ENCODE measurements at places on chromosomes 1 and 21.

DNA sequence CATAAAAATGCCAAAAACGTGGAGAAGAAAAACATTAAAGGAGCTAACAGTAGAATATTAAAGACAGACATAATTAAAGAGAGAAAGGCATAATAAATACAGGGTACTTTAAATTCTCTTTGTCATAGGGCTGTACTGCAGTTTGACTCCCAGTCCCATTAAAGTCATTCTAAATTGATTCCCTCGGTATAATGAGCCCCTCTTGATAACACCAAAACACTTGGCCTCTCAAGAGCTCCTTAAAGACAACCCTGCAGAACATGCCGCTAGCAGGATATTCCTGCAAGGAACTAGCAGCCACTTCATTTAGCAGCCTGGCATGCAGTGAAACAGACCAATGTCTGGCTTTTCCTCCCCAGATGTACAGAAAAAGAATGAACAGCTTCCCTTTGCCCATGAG is 273.8 kb upstream of the ESRRG start:
- no peak for DNase-seq

- DNase-seq, result no peak
These were observed 3.8 kb downstream of the LDLRAD2 start for GRCh38 chr1:21815724-21816321.

DNA sequence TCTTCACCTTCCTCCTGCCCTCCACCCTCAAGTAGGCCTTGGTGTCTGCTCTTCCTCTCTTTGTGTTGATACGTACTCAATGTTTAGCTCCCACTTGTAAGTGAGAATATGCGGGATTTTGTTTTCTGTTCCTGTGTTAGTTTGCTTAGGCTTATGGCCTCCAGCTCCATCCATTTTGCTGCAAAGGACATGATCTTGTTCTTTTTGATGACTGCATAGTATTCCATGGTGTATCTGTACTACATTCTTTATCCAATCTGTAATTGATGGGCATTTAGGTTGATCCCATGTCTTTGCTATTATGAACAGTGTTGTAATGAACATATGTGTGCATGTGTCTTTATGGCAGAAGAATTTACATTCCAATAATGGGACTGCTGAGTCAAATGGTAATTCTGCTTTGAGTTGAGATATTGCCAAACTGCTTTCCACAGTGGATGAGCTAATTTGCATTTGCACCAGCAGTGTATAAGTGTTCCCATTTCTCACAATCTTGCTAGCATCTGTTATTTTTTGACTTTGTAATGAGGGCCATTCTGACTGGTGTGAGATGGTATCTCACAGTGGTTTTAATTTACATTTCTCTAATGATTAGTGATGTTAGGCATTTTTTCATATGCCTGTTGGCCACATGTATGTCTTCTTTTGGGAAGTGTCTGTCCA is 272.7 kb downstream of the SDCCAG8 start:
- DNase-seq, result no peak

GRCh38 chr1:228666686-228667623 is 68.3 kb upstream of the RHOU start:
- DNase-seq, result no peak

DNA sequence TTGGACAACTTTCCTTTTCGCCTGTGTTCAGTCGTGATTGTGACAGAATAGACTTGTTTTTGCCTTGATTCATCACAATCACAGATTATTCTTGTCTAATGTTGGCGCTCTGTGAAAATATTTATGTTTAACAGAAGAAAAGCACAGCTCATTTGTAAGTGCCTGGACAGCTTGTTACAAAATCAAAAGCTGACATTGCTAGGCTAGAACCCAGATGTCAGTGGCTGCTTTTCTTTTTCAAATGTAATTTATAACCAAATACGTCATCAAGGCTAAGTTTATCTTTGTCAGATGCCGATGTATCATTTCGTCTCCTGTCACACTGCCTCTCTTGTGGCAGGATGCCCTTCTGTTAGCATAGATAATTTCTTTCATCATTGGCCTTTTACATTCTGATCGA is 1227.3 kb downstream of the PLA2G4A start:
- DNase-seq, result peak; percentile 0

GRCh38 chr1:198082576-198082975 is 74.2 kb upstream of the NEK7 start:
- DNase-seq, result no peak

DNA sequence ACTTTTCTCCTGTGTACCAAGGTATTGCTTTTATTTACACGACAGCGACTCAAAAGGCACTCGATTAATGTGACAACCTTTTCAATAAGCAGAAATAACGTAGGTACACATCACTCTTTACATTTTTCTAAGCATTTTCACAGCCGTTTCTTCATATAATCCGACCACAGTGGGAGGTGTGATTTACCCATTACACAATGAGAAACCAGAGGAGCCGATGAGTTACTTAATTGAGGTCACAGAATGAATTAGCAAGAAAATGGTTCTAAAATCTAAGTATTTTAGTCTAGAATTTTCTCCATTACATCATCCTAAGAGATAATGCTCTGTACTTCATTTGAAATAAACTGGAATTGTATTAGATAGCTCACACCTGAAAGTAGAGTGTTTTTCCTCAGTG is 71.5 kb downstream of the UMODL1 start:
- no peak for DNase-seq

GRCh38 chr1:156706657-156707416 is 1.5 kb upstream of the CRABP2 start:
- DNase-seq, result peak; percentile 85

- peak; percentile 40 for DNase-seq
These were observed 60.6 kb downstream of the WNT9A start for GRCh38 chr1:227886993-227887696.

- no peak for DNase-seq
These were observed 42.6 kb upstream of the KCNA10 start for GRCh38 chr1:110561596-110561995.

- no peak for DNase-seq
These were observed 56.7 kb downstream of the S1PR1 start for GRCh38 chr1:101293461-101294051.

DNA sequence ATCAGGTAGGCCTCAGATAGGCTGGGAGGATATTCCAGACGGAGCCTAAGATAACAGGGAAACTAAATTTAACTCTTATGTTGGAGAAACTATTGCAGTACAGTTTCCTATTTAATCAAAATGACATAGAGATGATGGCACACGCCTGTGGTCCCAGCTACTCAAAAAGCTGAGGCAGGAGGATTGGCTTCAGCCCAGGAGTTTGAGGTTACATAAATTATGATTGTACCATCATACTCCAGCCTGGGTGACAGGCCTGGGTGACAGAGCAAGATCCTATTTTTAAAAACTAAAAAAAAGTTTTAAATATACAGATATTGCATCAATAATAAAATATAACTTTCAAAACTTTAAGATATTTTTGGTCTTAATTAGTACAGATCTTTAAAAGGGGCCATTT is 25.2 kb upstream of the TAL1 start:
- no peak for DNase-seq

- DNase-seq, result peak; percentile 71
These were observed 14.4 kb downstream of the PRCC start for GRCh38 chr1:156781585-156782186.

- DNase-seq, result peak; percentile 48
These were observed 13.3 kb downstream of the GPR157 start for GRCh38 chr1:9115351-9116205.

GRCh38 chr1:97936976-97937375 is 16.1 kb upstream of the DPYD start:
- no peak for DNase-seq

GRCh38 chr21:24903994-24904635 is 703.2 kb downstream of the MRPL39 start:
- DNase-seq, result no peak

DNA sequence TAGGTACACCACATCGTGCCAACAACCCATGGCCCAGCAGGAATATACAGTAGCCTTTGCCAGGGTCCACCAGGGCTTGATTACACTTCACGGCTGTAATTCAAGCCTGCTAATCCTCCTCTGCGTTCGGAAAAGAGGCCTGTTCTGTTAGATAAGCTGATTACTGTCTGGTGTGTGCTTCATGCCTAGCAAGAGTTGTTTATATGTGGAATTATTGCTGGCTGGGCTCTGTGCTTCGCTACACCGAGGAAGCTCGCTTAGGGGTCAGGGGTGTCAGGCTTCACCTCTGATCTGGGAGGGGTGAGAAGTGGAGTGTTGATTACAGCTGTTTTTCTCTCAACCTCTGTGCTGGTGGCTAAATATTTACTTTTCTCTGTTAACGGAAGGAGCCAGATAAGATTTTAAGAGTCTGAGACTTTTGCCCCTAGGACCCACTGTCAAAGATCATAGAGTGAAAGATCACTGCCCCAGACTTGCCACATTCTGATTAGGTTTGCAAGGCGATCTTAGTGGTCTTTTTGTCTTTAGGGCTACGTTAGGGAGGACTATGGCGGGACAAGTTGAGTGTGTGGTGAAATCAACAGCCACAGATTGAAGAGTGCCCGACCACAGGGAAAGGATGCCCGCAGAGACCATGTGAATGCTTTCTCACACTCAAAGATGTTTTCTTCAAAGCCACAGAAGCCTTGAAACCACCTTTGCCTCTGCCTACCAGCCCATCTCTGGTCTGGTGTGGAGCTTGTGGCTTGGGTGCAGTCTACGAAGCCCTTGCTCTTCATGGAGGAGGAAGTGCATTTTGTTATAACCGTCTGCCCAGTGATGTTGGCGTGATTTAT is 216.1 kb downstream of the PBX1 start:
- no peak for DNase-seq

GRCh38 chr1:71561729-71562128 is 480.9 kb upstream of the ZRANB2 start:
- peak; percentile 89 for DNase-seq

DNA sequence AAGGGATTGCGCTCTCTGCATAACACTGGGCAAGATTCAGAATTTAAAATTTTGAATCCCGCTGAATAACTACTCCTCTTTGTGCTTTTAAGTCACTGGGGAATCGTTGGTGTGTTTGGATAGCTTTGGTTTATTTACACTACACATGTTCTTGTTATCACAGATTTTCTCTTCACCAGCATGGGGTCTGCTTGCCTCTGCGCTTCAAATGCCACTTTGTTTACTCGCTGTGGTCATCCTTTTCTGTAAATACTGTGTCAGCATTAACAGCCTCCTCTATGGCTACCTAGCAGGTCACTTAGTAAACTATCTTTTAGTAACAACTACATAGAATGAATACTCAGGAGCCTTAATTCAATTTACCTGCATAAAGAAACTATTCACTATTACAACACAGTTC is 14.4 kb upstream of the KCNH1 start:
- no peak for DNase-seq

GRCh38 chr21:26958788-26959187 is 8.1 kb downstream of the ADAMTS5 start:
- peak; percentile 52 for DNase-seq

DNA sequence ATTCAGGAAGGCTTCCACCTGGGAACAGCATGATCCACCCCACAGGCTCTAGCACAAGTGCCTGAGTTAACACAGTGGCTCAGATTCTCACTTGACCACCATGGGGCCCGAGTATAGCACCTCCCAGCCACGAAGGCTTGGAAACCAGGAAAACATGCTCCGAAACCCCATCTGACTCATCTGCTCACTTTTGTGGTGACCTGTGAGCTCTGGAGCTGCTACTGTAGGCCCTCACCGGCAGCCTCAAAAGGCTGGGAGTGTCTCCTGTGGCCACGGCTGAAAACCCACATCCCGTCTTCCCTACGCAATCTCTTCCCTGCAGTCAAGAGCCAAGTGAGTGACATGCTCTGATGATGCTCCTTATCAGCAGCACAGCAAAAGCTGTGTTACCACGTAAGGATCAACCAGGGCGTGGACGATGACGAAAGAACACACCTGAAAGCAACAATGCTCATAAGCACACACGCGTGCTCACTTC is 81.4 kb downstream of the TGFBR3 start:
- DNase-seq, result no peak

GRCh38 chr21:39085843-39086405 is 97.3 kb downstream of the PSMG1 start:
- no peak for DNase-seq

GRCh38 chr1:84797603-84798002 is 95.4 kb downstream of the LPAR3 start:
- no peak for DNase-seq

DNA sequence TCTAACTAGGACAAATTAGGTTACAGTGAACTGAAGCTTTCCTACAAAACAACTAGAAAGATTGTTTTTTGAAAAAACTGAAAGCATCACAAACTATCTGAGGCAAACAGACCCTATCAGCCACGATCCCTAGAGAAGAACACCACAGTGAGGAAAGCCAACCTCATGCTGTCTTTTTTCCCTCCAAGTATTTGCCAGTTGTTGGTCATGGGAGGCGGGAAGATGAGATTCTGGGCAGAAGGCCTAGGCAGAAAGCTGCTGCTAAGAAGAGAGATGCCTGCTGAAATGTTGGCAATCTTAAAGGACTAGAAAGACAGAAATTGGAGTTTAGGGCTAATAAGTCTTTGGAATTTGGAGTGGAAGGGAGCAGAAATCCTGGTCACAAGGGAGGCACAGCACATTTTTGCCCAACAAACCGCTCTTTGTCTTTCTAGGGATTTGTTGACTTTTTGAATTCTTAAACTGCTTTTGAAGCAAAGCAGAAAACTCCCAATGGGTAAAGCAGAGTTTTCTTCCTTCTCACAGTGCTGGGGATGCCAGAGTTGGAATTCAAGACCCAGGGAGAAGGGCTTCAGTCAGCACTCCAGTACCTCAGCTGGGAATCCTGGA is 83.9 kb downstream of the MT1HL1 start:
- DNase-seq, result no peak

DNA sequence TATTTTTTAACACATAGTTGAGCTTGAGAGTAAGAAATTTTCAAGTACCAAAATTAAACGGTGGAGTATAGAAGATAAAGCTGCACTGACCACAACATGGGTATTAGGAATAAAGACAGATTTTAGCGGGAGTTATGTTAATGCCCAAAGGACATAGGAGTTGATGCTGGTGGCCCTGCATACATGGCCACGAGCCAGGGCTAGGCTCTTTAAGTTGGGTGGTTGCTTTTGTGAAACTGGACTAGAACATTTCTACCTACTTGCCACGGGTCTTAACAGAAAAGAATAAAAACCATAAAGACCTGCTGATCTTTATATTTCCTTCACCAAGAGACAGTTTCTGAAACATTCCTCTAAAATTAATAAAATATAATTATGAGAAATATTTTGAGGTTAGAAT is 14.9 kb downstream of the EDEM3 start:
- DNase-seq, result no peak

DNA sequence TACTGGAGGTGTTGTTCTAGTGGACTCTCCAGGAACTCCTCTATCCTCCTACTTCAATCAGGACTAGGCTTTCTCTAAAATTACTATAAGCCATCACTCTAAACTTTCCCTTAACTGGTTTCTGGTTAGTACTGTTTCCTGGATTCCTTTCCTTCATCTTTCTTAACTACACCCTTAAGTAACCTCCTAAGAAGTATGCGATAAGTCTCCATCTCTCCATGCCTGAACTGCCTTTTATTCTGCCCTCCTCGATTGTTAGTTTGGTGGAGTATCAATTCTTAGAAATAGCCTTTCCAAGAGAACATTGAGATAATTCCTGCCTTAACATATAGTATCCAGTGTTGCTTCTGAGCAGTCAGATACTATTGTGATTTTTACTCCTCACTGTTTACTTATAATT is 162.9 kb upstream of the PDE4B start:
- no peak for DNase-seq
